Heart left ventricle (tissue), 16 donors: ENCODE measurements at places on chromosomes 13 and 19. TPM values are rescaled to one million over a fixed set of nuclear protein-coding genes. Genes with fewer than 3 reads are reported as not detected.

GRCh38 chr19:41478171-41478570, 35.2 kb downstream of the ERICH4 start:
- H3K36me3 ChIP-seq, result no peaks in the 10 kb centered on the region
- no peak for DNase-seq
- H3K27me3 ChIP-seq, result peaks cover 26% of the 10 kb centered on the region
- peak overlapping the region; percentile 40 for H3K4me3 ChIP-seq

DNA sequence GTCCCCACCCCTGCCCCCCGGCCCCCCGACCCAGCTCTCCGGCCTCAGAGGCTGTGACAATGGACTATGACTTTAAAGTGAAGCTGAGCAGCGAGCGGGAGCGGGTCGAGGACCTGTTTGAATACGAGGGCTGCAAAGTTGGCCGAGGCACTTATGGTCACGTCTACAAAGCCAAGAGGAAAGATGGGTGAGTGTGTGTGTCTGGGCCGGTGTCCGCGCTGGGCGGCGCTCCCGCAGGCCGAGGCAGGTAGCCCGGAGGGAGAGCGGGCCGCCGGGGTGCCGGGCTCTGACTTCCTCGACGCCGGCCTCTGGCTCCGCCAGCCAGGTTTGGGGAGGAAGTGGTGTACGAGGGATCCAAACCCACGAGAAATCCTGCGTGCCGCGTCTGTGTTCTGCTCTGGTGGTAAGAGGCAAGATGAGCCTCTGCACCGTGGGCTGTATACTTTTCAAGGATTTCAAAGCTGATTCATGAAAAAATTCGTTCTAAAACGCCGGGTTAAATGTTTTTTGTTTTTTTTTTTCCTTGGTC, 718 bp downstream of the CDK8 start:
- no peaks in the 10 kb centered on the region for H3K36me3 ChIP-seq
- peak; percentile 59 for DNase-seq
- H3K27ac ChIP-seq, result peak overlapping the region; percentile 86
- peaks cover 6% of the 10 kb centered on the region for H3K4me1 ChIP-seq
- peak overlapping the region; percentile 90 for H3K4me3 ChIP-seq

GRCh38 chr19:54142166-54142780, 4.7 kb downstream of the CNOT3 start:
- no peak overlapping the region for H3K4me3 ChIP-seq
- peaks cover 46% of the 10 kb centered on the region for H3K4me1 ChIP-seq
- H3K27me3 ChIP-seq, result no peaks in the 10 kb centered on the region
- peaks cover 56% of the 10 kb centered on the region for H3K36me3 ChIP-seq

- H3K27me3 ChIP-seq, result no peaks in the 10 kb centered on the region
- H3K4me1 ChIP-seq, result peaks cover 6% of the 10 kb centered on the region
- DNase-seq, result no peak
Measured at GRCh38 chr13:60326273-60326672, 70.7 kb upstream of the TDRD3 start.

GRCh38 chr13:44872751-44873150, 116.5 kb downstream of the NUFIP1 start:
- H3K4me1 ChIP-seq, result no peaks in the 10 kb centered on the region
- H3K36me3 ChIP-seq, result no peaks in the 10 kb centered on the region
- no peak overlapping the region for H3K4me3 ChIP-seq
- no peak overlapping the region for H3K27ac ChIP-seq

GRCh38 chr13:49495783-49496762, at the start of gene PHF11:
TSS of gene PHF11 (plus strand) at chr13:49495953. CDS start at chr13:49496002, 49 bp downstream.
- H3K4me1 ChIP-seq, result no peaks in the 10 kb centered on the region
- peak within 1 kb of the TSS; percentile 66 for H3K4me3 ChIP-seq
- peaks cover 10% of the 10 kb centered on the region for H3K36me3 ChIP-seq
- peak within 1 kb of the TSS; percentile 96 for H3K27ac ChIP-seq
- DNase-seq, result peak; percentile 82

- H3K27ac ChIP-seq, result peak overlapping the region; percentile 85
- peaks cover 17% of the 10 kb centered on the region for H3K4me1 ChIP-seq
- no peaks in the 10 kb centered on the region for H3K36me3 ChIP-seq
- peak; percentile 76 for DNase-seq
- H3K27me3 ChIP-seq, result no peaks in the 10 kb centered on the region
- peak overlapping the region; percentile 54 for H3K4me3 ChIP-seq
Measured at GRCh38 chr13:97434397-97435201, 630 bp downstream of the RAP2A start.

- no peaks in the 10 kb centered on the region for H3K36me3 ChIP-seq
- no peak overlapping the region for H3K27ac ChIP-seq
- H3K4me3 ChIP-seq, result no peak overlapping the region
- DNase-seq, result no peak
Measured at GRCh38 chr13:112747256-112747655, 57.4 kb downstream of the ATP11A start.

DNA sequence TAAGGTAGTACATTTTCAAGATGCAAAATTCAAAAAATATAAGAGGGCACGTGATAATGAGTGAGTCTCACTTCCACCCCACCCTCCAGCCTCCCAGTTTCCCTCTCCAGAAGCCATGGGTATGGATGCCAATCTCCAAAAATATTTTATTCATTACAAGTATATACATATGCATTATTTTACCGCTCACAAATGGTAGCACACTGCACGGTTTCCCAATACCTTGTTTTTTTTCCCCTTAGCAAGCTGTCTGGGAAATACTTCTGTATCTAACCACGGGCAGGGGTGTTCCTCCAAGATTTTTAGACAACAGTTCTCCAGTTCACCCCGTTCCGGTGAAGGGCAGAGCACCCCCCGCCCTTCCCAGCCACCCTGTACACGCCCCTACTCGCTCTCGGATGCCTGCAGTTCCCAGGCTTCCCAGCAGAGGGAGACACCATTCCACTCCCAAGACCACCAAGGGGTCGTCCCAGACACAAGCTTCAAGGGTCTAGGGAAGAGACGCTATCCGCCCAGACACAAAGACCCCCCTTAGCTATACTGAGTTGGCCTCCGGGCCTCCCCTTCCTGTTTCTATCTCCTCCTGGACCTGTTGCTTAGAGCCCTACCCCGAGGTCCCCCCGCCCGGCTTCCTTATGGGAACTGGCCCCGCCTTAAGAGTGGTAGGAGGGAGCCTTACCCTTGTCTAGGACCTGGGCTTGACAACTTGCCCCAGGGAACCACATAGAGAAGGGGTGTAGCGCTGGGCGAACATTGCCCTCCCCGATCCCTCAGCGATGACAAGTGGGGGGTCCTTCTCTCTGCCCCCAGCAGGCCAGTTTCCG, 1.1 kb upstream of the FXYD3 start:
- no peaks in the 10 kb centered on the region for H3K27me3 ChIP-seq
- peaks cover 11% of the 10 kb centered on the region for H3K4me1 ChIP-seq
- H3K4me3 ChIP-seq, result peak overlapping the region; percentile 42
- DNase-seq, result peak; percentile 52
- H3K36me3 ChIP-seq, result no peaks in the 10 kb centered on the region

DNA sequence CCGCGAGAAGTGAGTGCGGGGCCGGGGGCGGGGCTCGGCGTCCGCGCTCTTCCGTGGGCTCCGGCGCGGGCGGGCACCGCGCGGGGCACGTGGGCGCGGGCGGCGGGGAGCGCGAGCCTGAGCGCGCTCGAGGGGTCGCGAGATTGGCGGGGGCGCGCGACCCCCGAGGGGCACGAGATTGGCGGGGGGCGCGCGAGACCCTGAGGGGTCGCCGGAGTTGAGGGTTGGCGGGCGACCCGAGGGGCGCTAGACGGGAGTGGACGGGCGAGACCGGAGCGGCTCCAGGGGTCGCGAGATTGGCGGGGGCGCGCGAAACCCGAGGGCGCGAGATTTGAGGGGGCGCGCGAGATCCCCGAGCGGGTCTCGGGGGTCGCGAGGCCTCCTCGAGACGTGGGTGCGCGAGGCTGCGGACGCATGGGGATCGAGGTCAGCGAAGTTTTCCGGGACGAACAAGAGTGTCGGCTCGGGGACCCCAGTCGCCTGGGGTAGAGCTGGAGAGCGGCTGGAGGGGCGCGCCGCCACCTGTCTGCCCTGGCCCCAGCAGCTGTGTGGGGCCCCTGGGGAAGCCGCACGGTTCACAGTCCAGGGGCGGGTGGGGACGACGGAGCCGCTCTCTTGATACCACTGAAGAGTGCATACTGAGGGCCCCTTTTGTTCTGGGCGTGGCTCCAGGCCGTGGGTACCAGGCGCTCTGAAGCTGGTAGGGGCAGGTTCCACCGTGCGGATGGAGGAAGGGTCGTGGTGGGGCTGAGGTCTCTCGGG, 682 bp downstream of the SSBP4 start:
- no peaks in the 10 kb centered on the region for H3K36me3 ChIP-seq
- H3K4me3 ChIP-seq, result peak overlapping the region; percentile 92
- DNase-seq, result peak; percentile 53
- H3K27ac ChIP-seq, result peak overlapping the region; percentile 95
- H3K27me3 ChIP-seq, result no peaks in the 10 kb centered on the region
- peaks cover 51% of the 10 kb centered on the region for H3K4me1 ChIP-seq

GRCh38 chr13:104473936-104474335, 1407.7 kb upstream of the SLC10A2 start:
- no peaks in the 10 kb centered on the region for H3K4me1 ChIP-seq
- H3K36me3 ChIP-seq, result no peaks in the 10 kb centered on the region
- DNase-seq, result no peak
- no peak overlapping the region for H3K4me3 ChIP-seq

- no peak overlapping the region for H3K4me3 ChIP-seq
- H3K27ac ChIP-seq, result peak overlapping the region; percentile 87
- H3K4me1 ChIP-seq, result peaks cover 64% of the 10 kb centered on the region
- no peaks in the 10 kb centered on the region for H3K36me3 ChIP-seq
- no peak for DNase-seq
- no peaks in the 10 kb centered on the region for H3K27me3 ChIP-seq
Measured at GRCh38 chr13:21033856-21034602, 27.4 kb downstream of the LATS2 start.

GRCh38 chr19:10898633-10899032, 27.3 kb downstream of the CARM1 start:
- no peaks in the 10 kb centered on the region for H3K36me3 ChIP-seq
- DNase-seq, result peak; percentile 25
- H3K27ac ChIP-seq, result peak overlapping the region; percentile 70
- no peak overlapping the region for H3K4me3 ChIP-seq
- H3K27me3 ChIP-seq, result no peaks in the 10 kb centered on the region

DNA sequence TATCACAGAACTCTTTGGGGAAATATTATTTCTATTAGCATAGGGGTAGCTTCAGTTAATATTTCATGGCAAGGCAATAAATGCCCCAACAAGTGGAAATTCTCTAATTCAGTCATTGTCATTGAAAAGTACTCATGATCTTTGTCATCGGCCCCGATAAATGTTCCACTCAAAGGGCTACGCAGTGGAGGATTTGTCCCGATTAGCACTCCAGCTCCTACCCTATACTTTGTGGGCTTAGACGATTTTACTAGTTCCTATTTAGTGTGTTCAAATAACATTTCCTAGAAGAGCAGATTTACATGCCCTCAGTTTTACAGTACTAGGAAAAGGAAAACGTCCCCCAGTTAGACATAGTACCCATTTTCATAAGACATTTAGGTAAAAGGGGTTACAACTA, 38.0 kb upstream of the ATP12A start:
- H3K27ac ChIP-seq, result no peak overlapping the region
- H3K4me1 ChIP-seq, result no peaks in the 10 kb centered on the region
- DNase-seq, result no peak
- no peaks in the 10 kb centered on the region for H3K36me3 ChIP-seq

- H3K4me1 ChIP-seq, result no peaks in the 10 kb centered on the region
- H3K4me3 ChIP-seq, result no peak overlapping the region
- no peaks in the 10 kb centered on the region for H3K27me3 ChIP-seq
Measured at GRCh38 chr13:112513761-112514160, 74.2 kb downstream of the TUBGCP3 start.

DNA sequence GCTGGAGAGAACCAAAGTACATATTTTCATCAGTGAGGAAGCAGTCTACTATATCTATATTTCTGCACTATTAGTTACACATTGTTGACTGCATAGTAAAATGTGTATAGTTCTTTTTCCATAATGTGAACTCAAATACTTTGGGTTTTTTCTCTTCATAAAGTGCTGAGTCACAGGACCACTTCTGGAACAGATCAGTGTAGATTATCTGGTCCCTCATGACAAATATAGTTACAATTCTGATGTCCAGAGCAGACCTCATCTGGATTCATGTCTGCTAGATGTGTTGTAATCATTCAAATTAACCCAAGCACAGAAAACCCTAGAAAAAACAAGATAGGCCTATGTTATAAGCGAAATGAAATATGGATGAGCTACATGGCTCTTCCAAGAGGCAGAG, 171.4 kb downstream of the SUCLA2 start:
- no peak overlapping the region for H3K27ac ChIP-seq
- H3K4me3 ChIP-seq, result no peak overlapping the region
- DNase-seq, result no peak

DNA sequence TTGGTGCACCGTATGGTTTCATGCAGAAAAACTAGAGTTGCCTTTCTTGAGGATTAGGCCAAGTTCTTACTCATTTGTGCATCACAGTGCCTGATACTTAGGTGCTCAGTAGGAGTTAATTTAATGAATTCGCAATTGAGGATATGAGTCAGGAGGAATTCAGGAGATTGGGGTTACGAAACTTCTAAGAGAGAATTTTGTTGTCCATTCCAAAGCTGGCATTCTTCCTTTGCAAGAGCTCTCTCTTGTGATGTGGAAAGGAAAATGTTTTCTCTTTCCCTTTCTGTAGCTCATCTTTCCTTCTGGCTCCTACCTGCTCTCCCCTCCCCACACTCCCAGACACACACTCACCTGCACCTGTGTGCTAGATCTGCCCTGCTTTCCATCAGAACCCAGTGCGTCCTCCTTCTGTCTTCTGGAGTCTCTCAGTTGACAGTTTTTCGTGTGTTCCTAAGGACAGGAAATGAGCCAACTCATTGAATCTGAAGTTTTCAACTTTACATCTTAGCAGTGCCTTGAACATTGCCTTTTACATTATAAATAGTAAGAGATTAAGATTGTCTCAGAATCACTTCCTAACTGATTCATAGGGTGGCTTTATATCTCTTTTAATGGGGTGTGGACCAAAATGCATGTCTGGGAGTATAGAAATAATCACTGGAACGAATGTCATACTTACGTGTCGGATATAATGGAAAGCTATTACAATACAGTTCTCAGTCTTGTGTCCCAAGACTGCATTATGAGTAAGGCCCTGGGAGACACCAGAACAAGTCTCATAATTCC, 19.7 kb upstream of the ERCC5 start:
- H3K27me3 ChIP-seq, result no peaks in the 10 kb centered on the region
- H3K4me1 ChIP-seq, result peaks cover 6% of the 10 kb centered on the region
- H3K36me3 ChIP-seq, result peaks cover 13% of the 10 kb centered on the region
- DNase-seq, result no peak
- no peak overlapping the region for H3K4me3 ChIP-seq

DNA sequence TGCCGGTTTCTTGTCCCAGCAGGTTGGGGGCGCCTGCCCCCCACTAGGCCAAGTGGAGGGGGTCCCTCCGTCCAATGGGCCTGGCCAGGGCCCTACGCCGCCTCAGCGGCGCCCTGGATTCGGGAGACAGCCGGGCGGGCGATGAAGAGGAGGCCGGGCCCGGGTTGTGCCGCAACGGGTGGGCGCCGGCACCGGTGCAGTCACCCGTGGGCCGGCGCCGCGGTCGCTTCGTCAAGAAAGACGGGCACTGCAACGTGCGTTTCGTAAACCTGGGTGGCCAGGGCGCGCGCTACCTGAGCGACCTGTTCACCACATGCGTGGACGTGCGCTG, 6.2 kb downstream of the KCNJ14 start:
- H3K36me3 ChIP-seq, result peaks cover under 1% of the 10 kb centered on the region
- no peaks in the 10 kb centered on the region for H3K27me3 ChIP-seq
- no peaks in the 10 kb centered on the region for H3K4me1 ChIP-seq

- DNase-seq, result no peak
- H3K27ac ChIP-seq, result no peak overlapping the region
- H3K4me3 ChIP-seq, result no peak overlapping the region
- no peaks in the 10 kb centered on the region for H3K27me3 ChIP-seq
- peaks cover 4% of the 10 kb centered on the region for H3K4me1 ChIP-seq
- no peaks in the 10 kb centered on the region for H3K36me3 ChIP-seq
Measured at GRCh38 chr19:48194041-48194843, 23.8 kb downstream of the ZSWIM9 start.

Gene HSPB6
- 509 TPM for total RNA-seq

Gene MTUS2
- 67.1 TPM for total RNA-seq

Gene TNFSF9
- 0.75 TPM for total RNA-seq

Gene CCDC194
- total RNA-seq, result not detected

Gene TMEM238
- total RNA-seq, result 0.35 TPM

Gene URAD
- not detected for total RNA-seq
